ENCODE measurements at places on chromosomes 11 and 22.
A peak's percentile ranks its signal among the peaks of the same experiment; 100 is the strongest.

- DNase-seq, result no peak
These were observed 422.5 kb downstream of the TMEM135 start for GRCh38 chr11:87460279-87460678.

GRCh38 chr11:64643256-64643881 lies 52.3 kb downstream of the SLC22A12 start:
- peak; percentile 68 for DNase-seq

- no peak for DNase-seq
These were observed 39.3 kb upstream of the CELSR1 start for GRCh38 chr22:46576556-46577367.

DNA sequence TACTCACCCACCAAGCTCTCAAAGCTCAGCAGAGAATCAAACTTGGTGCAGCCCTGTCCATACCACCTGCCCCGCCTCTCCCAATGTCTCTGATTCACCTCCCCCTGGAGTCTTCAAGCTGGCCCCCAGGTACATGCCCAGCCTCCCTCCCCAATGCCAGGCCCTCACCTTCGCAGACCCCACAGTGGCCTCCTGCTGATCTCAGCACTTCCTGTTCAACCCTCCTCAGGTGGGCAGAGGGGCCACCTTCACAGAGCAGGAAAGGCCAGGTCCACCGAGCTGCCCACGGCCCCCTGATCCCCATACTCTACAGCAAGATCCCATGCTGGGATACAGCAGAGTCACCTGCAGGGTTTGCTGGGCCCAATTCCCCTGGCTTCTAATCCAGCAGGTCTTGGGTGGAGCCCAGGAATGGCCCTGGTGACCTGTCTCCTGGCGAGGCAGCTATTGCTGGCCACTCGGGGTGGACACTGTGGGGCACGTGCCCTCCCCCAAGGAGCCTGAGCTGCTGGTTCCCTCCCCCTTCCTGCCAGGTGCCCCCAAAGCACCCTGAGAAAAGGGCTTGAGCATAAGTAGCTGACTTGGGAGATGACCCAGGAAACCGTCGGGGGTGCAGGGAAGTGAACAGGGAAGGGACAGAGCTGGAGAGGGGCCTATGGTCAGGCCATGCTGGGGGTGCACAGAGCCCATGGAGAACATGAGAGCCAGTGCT lies 150.7 kb downstream of the BRD1 start:
- no peak for DNase-seq

DNA sequence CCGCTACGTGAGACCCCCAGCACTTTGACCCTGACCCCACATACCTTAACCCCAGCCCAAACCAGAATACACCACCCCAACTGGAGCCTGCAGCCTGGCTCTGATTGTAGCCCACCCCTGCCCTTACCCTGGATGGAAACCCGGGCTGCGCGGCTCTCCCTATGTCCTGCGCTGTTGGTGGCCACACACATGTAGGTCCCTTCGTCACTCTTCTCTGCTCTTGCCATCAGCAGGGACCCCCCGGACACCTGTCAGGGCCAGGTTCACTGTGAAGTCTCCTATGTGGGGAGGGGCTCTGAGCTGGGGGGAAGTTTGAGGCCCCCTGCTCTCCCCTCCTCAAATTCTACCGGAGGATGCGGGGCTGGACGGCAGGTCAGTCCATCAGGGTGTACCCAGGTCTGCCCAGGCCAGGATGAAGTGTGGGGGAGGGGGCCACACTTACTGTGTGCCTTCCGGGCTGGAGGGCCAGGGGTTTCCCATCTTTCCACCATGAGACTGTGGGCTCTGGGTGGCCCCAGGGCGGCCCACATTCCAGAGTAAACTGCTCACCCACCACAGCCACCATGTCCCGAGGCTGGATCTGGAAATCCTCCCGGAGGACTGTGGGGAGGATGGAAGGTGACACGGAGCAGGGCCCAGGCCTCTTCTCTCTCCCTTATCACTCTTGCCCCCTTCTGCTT lies 1.5 kb downstream of the ROBO4 start:
- DNase-seq, result no peak

DNA sequence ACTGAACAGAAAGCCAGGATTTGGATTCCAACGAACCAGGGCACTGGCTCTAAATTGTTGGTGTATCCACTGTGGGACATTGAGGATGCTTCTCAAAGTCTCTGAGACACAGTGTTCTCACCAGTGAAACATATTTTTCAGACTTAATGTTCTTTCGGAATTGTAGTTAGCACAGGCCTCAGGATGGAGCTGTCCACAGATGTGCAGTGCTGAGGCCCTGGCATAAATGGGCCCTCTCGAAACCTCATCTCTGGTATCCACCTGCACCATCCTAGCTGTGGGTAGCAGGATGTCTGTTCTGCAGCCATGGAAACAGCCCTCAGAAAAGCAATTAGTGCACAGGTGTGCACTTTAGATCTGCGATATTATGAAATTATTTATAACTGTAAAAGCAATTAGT lies 656.8 kb downstream of the TBC1D22A start:
- DNase-seq, result no peak

- DNase-seq, result no peak
These were observed 152.3 kb downstream of the FEZ1 start for GRCh38 chr11:125343718-125344131.

DNA sequence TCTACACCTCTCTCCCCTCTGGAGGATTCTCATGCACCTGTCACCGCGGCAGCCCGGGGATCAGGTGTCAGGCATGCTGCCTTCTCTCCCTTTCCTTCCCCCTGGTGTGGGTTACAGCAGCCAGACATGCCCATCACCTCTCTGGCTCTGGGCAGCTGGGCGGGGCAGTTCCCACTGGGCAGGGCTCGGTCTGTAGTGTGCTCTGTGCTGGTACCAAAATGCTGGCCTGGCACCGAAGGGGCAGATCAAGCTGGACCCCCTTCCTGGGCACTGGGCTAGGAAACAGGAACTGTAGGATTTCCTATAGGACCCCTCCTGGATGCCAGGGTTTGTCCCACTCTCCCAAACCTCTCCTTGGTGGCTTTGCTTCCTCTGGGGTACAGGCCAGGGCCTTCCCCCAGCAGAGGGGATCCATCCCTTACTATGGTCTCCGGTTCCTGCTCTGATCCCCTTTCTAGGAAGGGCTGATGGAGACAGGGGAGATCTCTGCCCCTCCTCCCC lies 821 bp downstream of the GAL3ST1 start:
- DNase-seq, result no peak

DNA sequence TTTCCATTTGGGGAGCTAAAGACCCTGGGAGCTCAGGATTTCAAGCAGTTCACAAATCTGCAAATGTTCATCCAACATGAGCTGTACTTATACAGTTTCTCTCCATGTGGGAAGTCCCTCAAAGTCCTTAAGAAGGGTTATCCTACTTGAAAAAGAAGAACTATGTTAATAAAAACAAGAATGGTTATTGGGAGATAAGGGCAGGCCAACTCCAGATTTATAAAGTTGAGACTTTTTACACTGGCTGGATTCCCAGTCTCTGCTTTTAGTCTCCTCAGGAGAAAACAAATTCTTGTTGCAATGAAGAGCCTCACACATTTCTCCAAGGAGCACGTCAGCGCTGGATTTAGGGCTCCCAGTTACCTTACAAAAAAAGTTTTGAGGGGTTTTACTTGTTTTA lies 34.2 kb upstream of the CTTN start:
- no peak for DNase-seq

DNA sequence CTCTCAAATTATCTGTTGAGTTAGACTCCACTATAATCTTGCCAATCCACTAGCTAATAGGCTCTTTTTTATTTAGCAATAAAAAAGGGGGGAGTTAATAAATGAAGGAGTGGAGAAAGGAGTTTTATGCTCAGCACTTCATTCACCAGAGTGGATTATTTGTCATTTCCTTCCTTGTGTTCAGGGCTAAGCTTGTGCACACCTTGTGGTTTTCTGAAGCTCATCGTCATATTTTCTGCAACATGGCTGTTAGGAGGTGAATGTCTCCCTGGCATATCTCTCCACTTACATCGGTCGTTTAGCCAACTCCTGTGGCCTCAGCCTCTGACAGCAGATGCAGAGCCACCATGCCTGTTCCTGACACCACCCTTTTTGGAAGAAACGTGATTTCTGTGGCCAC lies 83.9 kb upstream of the MTNR1B start:
- DNase-seq, result no peak

- DNase-seq, result no peak
These were observed 57.2 kb downstream of the GRIK4 start for GRCh38 chr11:120568572-120569307.

GRCh38 chr22:27628891-27629631 lies 172.5 kb downstream of the MN1 start:
- no peak for DNase-seq

GRCh38 chr11:64436000-64436399 lies 77.0 kb downstream of the RPS6KA4 start:
- no peak for DNase-seq

DNA sequence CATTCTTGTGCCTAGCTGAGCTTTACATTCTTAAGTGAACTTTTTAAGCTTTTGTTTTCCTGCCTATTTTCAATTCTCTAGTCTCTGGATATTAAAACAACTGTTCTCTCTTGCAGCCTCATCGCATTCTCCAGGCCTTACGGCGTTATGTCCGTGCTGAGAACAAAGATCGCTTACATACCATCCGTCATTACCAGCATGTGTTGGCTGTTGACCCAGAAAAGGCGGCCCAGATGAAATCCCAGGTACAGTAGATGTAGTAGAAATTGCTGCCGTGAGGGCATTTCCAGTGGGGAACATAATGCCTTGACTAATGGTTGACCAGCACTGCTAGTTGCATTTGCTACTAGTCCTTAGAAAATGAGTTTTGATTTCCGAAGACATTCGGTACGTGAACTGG lies 29.7 kb upstream of the ST14 start:
- no peak for DNase-seq

DNA sequence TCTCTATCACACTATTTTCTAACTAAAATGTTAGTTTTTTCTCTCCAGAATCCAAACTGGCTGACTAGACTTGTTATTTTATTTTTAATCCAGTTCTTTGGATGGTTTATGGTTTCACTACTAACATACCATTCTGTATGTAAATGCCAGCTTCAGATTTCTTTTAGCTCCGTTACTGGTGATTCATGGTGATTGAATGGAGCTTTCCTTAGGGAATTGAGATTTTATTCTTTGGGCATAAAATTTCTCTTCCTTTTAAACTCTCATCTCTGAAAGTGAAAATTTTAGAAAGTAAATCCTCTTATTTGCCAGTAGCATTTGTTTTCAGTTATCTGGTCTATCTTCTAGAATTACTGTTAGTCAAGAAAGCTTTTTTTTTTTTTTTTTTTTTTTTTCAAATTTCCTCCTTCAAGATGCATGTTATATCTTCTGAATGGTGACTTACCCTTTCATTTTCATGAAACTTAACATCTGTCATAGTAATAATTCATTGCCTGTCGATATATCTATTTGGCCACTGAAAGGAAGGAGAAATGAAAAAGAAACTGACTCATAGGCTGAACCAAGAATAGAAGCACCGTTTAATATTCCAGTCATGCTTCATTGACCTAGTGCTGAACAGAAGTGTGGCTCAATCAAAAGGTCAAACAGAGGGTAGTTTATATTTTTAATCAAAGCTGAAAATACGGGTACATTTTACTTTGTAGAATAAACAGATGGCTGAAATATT lies 6.4 kb downstream of the ENDOD1 start:
- no peak for DNase-seq

GRCh38 chr11:86738568-86738967 lies 61.8 kb upstream of the PRSS23 start:
- no peak for DNase-seq

DNA sequence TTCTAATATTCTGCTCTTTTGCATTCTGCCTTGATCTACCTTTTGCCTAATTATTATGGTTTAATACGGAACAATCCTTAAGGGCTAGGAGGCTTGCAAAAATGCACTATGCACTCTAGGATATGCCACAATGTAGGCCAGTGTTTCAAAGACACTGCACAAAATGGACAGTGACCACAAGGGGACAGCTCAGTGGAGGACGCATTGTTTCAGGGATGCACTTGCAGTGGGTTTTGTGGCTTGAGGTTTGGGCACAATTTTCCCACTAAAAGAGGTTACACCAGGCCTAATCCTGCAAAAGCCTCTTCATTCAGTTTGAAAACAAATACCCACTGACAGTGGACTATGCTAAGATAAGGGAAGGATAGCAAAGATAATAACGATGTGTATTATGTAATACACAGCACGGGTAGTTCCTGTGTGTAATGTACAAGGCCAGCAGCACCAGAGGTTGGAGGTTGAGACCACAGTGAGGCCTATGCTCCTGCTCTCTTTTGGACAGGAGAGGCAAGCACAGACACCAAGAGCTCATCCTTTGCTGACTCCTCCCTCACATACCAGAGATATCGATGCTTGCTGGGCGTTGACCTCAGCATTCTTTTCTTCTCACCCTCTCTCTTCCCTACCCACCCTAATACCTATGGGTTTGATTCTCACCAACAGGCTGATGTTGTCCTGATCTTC lies 12.7 kb downstream of the MAP6 start:
- no peak for DNase-seq

DNA sequence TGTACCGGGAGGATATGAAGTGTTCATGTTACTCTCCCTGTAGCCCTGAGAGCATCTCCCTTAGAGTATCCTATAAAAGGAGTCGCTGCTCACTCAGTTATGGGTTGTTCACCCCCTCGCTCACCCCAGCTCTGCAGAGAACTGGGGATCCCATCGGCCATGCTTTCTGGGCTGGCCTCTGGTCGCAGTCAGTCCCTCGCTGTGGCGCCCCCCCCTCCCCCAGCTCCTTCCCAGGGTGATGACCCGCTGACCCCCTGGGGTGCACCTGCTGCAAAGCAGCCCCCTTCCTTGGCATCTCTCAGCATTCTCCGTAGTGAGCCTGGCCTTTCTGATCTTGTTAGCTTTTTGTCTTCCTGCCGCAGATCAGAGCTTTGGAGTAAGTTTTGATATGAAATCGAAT lies 10.3 kb upstream of the PARVG start:
- no peak for DNase-seq

- DNase-seq, result no peak
These were observed 1.2 kb downstream of the ALDH3B1 start for GRCh38 chr11:68011051-68011943.

GRCh38 chr22:30910358-30910757 lies 58.2 kb downstream of the MORC2 start:
- peak; percentile 6 for DNase-seq

DNA sequence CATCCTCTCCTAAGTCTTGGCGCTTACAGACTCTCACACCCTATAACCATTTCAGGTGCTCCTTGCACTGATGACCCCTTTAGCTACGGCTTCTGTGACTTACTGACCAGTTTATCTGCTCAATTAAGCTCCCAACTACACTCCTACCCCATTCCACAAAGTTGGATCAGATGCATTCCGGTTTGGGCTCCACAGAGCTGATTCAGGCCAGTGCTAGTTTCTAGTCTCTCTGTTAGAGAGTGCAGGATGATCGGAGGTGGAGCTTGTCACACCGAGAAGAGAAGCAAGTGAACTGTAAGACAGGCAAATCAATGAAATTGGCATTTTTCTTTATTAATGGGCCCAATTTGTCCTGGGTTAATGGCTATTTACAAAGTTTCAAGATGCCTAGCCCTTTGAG lies 436.8 kb upstream of the CADM1 start:
- no peak for DNase-seq

- no peak for DNase-seq
These were observed 7.5 kb upstream of the PPFIA1 start for GRCh38 chr11:70262951-70263350.

GRCh38 chr11:11220786-11221185 lies 132.3 kb downstream of the CSNK2A3 start:
- DNase-seq, result no peak

- no peak for DNase-seq
These were observed 109.5 kb downstream of the TMPRSS5 start for GRCh38 chr11:113596658-113597057.

GRCh38 chr22:46996595-46997310 lies 234.3 kb downstream of the TBC1D22A start:
- no peak for DNase-seq
